Head of caudate nucleus (tissue), 42 donors: ENCODE measurements at places on chromosomes 6 and 20.

DNA sequence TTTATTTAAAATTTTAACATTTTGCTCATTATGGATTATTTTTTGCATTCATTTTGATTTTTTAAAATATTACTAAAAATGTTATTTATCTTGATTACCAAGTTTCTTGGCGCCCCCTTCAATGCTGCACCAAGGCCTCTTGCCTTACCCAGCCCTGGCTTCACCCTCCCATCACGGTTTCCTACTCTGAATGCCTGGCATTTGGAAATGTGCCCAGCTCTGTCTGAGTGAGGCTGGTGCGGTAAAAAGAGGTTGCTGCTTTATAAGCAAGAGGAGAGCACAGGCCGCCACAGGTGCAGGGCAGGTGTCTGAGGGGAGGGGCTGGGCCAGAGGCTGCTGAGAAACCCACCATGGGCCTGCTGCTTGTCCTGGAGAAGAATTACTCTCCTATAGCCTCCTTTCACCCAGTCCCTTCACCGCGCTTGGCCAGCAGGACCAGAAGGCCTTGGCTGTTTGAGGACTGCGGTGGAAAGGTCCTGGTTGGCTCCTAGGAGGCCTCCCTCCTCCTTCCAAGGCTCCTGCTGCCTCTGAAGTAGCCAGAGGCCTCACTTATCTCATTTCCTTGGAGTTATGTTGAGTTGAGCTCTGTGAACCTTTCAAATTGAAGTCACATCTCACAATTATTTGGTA is 62.6 kb downstream of the BANF2 start:
- no peak for DNase-seq

- no peak for DNase-seq
Measured at GRCh38 chr20:57272883-57273535, 6.6 kb upstream of the BMP7 start.

DNA sequence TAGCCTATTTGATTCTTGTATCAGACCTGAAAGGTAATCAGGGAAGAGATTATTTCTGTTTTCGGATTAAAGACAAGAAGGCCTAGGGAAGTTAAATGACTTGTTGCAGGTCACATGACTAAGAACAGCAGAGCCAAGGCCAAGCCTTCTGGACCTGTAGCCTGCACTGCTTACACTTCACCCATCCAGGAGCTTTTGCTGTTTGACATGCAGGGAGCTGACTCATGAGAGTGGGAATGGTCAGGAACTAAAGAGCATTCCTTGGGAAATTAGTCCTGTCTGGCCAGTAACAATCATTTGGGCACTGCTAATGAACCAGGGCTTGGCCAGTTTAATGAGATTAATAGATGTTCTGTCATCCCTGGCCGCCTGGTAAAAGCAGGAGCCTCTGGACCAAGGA is 46.8 kb downstream of the EIF2S2 start:
- no peak for DNase-seq

DNA sequence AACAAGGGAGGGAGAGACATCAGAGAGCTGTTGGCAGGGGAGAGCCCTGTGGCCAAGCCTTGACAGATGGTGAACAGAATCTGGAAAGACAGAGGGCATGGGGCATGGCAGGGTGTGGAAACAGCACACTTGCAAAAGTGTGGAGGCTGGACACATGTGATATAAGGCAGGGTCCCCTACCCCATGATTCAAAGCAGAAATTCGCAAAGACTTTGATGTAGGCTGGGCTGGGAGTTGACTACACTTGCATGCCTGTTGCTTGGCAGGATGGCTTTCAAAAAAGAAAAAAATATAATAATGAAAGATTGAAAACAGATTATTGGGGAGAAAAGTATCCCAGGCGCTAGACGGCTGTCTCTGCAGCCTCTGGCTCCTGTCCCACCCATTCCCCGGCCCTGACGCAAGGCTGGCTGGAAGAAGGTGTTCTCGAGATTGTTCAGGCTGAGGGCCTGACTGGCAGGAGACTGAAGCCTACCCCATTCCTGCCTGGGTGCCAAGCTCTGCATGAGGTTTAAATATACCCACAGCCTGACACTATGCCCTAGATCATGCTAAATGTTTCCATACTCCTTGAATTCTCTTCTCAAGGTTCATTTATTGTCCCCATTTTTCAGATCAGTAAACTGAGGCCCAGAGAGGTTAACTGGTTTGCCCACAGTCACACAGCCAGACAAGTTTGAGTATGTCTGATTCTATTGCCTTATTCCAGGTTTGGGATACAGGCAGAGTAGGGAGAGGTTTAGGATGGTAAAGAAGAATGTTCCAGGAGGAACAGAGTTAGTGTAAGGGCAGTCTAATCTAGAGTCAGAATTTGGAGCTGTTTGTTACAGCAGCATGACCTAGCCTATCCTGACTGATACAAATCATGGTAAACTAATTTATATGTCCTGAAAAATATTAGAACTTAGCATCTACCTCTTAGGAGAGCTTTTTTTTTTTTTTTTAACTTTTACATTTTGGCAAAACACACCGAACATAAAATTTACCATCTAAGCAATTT is 23.4 kb upstream of the CCN5 start:
- no peak for DNase-seq

DNA sequence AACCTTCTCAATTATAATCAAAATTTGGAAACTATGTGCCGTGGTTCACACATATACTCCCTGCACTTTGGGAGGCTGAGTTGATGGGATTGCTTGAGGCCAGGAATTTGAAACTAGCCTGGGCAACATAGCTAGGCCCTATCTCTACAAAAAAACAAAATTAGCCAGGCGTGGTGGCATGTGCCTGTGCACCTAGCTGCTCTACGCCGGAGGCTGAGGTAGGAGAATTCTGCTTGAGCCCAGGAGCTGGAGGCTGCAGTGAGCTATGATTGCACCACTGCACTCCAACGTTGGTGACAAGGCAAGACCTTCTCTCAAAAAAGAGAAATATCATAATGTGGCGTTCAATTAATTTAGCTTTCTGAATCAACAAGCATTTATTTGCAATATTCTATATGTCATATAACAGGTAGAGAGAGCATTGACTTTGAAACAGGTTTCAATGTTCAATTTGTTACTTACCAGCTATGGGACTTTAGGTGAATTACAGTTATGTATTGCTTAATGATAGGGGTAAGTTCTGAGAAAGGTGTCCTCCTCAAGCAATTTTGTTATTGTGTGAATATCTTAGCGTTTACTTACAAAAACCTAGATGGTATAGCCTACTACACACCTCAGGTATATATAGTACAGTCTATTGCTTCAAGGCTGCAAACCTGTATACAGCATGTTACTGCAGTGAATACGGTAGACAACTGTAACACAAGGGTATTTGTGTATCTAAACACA is 2.2 kb upstream of the SYCP2 start:
- no peak for DNase-seq

- no peak for DNase-seq
Measured at GRCh38 chr6:30957716-30958115, 16.9 kb downstream of the MUCL3 start.

DNA sequence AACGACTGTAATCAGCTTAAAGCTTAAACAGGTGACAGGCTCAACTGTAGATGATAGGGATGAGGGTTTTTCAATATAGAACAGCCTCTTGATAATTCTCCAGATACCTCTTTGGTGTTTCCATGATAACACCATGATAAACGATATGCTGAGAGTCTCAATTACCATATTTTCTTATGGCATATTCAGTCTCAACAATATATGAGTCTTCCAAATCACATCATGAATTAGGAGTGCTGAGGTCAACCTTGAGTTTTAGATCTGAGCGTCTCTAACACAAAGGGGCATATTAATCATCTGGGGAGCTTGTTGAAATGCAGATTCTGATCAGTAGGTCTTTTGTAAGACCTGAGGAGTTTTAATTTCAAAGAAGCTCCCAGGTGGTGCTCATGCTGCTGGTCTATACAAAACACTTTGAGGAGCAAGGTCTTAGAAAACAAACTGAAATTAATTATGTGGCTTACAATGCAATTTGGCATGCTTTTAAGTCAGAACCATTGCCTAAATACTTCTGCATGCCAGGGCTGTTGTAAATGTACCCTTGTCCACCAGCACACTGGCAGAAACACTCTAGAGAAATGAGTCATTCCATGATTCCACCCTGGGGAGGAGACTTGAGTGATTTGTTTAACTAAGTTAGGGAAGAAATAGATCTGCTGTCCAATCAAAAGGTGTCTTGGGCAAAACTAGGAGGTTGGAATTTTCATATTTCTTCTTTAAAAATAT is 49.6 kb downstream of the PTCHD4 start:
- DNase-seq, result no peak

DNA sequence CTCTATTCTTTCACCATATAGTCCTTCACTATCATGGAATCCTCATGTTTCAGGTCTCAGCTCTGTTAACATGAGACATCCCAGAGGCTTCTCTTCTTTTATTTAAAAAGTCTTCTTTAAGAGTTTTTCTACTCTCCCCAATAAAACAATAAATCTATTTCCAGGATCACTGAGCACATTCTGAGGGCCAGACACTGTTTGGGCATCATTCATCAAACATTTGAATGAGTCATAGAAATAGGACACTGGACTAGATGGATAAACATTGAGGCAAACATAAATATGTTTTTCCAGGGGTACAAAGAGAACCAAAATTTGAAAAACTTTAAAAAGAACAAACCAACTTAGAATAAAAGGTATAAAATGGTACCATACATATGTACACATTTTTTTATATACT is 554.4 kb downstream of the KIF16B start:
- no peak for DNase-seq

DNA sequence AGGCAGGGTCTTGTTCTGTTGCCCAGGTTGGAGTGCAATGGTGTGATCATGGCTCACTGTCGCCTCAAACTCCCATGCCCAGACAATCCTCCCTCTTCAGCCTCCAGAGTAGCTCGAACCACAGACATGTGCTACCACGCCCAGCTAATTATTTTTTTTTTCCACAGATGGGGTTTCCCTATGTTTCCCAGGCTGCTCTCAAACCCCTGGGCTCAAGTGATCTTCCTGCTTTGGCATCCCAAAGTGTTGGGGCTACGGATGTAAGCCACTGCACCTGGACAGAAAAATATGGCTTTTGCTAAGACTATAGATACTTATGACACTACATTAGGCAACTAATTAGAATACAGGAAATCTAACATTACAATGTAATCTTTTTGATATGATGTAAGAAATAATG is 17.9 kb downstream of the RNF24 start:
- DNase-seq, result no peak

DNA sequence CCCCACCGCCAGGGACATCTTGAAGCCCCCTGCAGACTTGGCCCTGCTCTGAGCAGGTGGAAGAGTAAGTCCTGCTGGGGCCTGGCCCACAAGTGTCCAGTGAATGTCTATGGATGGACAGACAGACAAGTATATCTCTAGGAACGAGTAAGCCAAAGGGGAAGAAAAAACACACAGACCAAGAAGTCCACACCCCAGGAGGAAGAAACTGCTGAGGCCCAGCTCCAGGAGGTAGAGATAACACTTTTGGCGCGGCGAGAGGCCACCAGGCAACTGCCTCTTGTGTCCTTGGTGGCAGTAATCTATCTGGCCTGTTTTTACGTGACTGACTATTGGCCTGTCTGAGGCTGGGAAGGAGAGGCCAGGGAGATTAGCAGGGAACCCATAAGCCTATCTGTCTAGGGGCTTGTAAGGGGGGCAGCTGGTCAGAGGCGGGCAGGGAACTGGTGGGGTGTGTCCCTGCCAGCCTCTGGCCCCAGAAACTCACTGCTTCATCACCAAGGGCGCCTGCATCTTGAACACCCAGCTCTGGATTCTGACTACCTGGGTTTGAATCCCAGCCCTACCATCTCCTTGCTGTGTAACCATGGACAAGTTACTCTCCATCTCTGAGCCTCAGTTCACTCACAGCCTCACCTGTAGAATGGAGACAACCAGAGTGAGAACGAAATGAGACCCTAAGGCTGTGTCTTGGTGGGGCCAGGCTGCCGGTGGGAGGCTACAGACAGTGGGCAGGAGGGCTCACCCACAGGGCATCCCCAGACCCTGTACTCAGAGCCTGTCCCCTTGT is 31.3 kb downstream of the C20orf203 start:
- no peak for DNase-seq

DNA sequence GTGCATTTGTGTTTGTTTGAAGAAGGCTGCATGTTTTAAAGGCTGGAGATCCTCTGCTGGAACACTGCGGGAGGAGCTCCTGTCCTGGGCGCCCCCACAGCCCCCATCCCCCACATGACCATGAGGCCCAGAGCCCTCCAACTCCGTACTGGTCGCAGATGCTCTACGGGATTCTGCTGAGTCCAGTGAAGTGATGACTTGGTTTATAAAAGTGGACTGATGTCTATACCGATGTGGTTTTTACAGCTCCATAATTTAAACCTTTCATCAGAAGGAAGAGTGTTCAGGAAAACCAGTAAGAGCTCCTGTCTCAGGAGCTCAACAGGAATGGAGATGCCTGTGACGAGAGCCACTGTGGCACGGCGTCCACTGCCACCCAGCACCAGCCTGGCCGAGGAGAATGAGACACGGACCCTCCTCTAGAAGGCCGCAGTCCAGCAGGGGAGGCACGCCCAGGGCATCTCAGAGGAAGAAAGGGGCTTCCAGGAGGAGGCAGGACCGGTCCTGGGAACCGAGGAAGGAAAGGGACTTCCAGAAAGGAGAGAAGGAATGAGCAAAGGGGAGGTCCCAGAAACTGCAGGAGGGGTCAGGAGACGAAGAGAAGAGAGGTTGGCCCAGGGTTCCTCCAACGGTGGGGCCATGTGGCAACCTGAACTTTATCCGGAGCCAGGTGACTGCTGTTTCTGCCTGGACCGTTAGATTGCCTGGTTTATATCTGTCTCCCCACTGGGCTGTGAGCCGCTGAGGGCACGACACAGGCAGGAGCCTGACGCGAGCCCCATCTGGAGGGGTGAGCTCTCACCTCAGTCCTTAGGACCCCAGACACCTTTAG is 26.9 kb downstream of the BFSP1 start:
- no peak for DNase-seq

DNA sequence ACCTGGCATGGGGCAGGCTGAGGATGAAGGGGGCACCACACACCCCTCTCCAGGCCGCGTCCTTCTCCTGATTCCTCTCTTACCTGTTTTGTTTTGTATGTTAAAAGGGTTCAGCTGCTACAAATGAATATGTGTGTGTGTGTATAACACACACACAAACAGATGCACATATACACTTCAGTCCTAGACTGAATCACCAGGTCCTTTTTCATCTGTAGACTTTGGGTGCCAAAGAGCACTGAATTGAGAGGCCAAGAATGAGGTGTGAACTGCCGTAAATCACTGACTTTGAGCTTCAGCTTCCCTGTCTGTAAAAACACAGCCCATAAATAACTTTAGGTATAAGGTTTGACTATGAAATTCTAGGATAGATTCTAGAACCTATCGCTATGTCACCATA is 40.5 kb downstream of the SULF2 start:
- no peak for DNase-seq

GRCh38 chr6:13079096-13079723 is 249.1 kb downstream of the TBC1D7 start:
- no peak for DNase-seq

DNA sequence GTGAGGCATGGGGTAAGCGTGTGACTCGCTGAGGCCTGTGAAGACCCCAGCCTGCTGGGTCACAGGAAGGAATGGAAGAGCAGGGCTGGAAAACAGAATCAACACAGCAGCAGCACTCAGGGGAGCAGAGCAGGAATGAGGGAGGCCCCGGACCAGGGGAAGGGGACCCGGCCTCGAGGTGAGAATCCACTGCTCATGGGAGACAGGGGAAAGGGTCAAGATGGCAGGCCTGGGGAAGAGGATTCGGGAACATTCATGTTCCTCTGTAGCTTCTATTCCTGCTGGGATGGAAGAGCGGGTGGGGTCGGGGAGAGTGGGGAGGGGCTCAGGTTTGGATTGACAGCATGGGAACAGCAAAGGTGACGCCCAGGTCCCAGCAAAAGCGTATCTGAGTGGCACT is 59.4 kb downstream of the NPEPL1 start:
- no peak for DNase-seq

- DNase-seq, result no peak
Measured at GRCh38 chr6:42966571-42966970, 6.0 kb downstream of the GNMT start.

GRCh38 chr6:140893432-140893831 is 1239.3 kb upstream of the GJE1 start:
- no peak for DNase-seq
